CD4-positive, alpha-beta T cell (primary cell): ENCODE measurements at places on chromosomes 7 and 10.

GRCh38 chr10:86341361-86341811, 25.2 kb downstream of the GRID1 start:
- no peak for DNase-seq

DNA sequence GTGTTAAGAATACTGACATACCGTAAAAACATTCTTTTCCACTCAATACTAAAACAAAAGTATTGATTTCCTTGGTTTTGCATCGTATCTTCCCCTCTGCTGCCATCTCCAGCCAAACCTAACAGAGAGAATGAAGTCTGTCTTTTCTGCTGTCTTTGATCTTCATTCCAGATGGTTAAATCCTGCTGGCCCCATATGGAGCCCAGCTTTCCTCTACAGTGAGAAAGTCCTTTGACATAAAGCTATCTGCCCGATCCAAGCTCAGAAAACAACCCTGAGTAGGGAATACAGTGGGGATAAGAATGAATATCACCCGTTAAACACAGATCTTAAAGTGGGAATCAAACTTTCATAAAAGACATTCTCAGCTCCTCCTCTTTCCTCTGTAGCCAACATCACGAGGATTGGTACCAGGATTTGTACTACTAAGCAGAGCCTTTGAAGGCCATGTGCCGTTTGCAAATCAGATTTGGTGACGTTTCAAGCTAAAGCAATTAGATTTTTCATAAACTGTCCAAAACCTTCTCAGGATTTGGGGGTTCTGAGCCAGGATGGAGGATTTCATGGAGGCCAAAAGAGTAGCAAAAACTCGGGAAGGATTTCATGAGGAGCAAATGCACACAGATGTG, 30.8 kb upstream of the GPAM start:
- DNase-seq, result no peak

GRCh38 chr10:104844073-104844472, 203.0 kb downstream of the SORCS3 start:
- no peak for DNase-seq

GRCh38 chr10:11898372-11899066, 75.4 kb downstream of the PROSER2 start:
- no peak for DNase-seq

GRCh38 chr10:132516771-132517725, 20.5 kb upstream of the INPP5A start:
- no peak for DNase-seq

DNA sequence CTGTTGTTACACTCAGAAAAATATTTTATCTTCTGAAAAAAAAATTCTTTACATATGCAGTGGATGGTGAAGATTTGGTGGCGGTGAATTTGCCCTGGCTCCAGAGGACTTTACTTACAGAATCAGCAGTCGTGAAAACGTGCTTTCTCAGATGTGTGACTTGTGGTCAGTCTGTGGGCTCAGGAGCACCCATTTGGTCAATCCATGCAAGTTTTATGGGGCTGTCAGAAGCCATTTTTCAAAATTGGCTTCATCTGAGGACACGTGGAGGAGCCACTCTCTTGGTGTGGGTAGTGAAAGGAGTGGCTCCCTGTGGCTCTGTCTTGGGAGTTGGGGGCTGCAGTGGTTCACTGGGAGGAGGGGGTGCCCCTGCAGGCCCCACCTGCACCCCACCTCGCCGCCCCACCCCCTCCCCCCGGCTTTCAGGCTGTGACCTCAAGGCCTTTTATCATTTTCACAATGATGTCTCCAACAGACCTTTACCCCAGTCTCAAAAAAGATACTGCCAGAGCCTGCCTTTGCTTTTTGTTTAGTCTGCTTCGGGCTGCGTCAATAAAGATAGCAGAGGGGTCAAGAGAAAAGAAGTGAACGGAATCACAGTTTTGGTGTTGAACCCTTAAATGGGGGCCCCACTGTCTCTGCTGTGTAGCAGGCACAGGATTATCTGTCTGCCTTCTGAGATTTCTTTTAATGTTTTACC, 137.4 kb downstream of the MGMT start:
- DNase-seq, result no peak

DNA sequence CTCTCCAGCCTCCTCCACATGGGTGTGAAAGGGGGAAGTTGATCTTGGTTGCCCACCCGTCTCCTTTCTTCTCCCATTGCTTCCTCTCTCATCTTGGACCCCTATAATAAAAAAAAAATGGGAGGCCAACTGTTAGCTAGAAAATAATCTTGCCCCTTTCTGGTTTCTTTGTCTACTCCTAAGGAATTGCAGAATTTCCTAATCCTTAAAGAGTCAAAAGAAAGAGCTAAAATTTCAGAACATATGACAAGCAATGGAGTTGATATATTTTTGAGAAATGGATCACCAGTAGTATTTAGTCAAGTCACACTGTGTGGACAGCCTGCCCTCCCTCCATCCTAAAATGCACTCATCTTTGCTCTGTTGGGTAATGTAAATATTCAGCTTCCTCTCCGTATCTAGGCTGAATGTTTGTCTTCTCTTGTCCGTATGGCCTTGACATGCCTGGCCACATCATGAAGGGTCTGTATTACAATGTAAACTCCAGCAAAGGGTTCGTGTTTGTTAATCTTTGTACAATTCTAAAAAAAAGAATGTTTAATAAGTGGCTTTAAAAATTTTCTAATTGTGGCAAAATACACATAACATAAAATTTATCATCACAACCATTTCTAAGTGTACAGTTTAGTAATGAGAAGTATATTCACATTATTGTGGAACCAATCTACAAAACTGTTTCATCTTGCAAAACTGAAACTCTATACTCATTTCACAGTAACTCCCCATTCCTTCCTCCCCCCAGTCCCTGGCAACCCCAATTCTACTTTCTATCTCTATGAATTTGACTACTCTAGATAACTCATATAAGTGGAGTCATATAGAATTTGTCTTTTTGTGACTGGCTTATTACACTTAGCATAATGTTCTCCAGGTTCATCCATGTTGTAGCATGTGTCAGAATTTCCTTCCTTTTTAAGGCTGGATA, 71.5 kb downstream of the ZNF92 start:
- no peak for DNase-seq

DNA sequence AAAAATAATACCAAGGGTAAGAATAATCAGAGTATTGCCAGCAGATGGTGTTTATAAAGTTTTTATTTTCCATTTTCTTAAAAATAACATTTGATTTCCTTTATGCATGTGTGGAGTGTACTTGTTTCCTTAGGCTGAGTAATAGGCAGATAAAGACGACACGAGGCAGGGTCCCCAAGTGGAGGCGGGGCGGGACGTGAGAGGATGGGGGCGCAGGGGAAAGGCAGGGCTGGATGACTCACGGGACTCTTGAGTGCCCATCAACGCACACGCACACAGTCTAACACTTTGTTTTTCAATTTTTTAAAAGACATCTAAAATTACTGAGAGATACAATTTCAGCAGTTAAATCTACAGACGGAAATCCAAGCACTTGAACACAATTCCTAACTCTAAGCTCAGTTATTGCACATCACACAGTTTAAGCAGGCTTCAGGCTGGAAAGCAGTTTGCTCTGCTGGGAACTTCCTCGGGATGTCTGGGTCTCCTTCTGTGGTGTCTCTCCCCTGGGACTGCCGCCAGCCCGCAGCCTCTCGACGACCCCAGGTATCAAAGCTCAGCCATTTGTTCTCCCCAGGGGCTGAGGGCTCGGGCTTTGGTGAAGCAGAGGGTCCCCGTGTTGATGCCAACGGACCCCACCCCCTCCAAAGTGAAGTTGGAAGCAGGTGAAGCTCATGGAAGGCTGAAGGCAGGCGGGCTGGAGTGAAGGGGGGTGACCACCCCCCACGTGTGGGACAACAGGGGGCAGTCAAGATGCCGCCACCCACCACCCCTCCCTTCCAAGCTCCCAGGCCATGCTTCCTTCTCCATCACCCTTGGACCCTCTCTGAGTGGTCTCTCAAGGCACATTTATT, 29.1 kb downstream of the SPOCK2 start:
- no peak for DNase-seq

- DNase-seq, result no peak
Observed at GRCh38 chr7:42010751-42011150, 226.3 kb downstream of the GLI3 start.

DNA sequence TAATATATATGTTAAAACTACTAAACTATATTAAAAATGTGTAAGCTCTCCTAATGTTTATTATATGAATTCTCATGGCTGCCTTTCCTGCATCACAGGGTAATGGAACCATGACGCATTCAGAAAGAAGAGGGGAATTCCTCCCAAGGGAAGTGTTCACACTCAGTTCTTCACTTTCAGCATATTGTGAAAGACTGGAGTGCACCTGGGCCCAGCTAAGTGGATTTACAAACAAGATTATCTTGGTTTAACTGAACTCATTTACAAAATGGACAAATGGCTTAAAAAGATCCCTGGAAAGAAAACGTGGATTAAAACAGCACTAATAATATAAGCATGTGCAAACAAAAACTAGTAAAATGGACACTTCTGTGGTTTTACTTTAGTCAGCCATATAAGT, 149.8 kb downstream of the DOCK4 start:
- peak; percentile 31 for DNase-seq

DNA sequence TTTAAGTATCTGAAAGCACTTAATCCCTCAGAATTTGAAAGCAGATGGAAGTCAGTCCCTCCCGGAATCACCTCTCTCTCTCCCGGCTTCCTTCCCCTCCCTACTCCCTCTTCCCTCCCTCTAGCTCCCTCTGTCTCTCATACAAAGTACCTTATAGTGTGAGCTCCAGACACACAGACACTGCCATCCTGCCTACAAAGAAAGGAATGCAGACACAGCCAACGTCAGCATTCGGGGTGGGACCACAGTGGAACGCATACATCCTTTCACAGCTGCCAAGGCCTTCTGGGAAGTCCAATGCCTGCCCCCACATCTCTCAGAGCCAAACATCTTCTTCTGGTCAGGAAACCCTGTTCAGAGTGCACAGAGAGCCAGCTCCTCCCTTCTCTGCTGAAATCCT, 9.3 kb downstream of the NOD1 start:
- no peak for DNase-seq

DNA sequence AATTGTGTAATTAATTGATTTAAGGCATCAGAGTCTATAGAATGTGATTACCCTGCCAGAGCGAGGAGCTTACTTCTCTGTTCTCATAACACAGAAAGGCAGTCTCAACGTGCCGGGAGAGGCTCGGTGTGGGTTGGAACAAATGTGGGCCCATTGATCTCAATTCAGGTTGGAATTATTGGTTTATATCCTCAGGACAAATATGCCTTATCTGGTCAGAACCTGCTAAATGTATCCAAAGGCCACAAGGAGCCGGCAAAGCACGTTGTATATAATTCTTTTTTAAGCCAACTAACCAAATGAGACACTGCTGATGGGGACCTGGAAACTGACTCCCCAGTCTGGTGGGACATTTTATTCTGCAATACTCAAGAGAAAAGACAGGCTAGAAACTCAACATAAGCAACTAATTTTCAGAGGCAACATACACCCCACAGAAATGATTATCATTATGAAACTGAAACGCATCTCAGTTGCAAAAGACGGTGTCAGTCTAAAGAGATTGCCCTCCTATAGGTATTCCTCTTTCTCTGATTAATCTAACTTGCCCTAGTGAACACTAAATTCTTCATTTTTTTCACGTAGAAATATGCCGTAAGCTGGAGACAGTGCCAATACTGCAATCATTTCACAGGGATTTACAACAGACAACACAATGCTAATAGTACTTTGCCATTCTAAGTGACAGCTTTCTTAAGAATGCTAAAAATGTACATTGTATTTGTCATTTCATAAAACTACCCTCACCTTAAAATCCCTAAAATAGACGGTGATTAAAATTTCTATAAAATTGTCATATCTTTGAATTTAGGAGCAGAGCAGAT, 9.4 kb downstream of the EBF3 start:
- DNase-seq, result no peak

- DNase-seq, result no peak
Observed at GRCh38 chr7:29275018-29275318, 80.4 kb downstream of the CHN2 start.

GRCh38 chr7:149355390-149356048, 93.5 kb downstream of the ZNF783 start:
- DNase-seq, result no peak

- DNase-seq, result no peak
Observed at GRCh38 chr7:41731493-41732435, 28.9 kb upstream of the INHBA start.

- no peak for DNase-seq
Observed at GRCh38 chr10:13977861-13978532, 352.7 kb downstream of the FRMD4A start.

DNA sequence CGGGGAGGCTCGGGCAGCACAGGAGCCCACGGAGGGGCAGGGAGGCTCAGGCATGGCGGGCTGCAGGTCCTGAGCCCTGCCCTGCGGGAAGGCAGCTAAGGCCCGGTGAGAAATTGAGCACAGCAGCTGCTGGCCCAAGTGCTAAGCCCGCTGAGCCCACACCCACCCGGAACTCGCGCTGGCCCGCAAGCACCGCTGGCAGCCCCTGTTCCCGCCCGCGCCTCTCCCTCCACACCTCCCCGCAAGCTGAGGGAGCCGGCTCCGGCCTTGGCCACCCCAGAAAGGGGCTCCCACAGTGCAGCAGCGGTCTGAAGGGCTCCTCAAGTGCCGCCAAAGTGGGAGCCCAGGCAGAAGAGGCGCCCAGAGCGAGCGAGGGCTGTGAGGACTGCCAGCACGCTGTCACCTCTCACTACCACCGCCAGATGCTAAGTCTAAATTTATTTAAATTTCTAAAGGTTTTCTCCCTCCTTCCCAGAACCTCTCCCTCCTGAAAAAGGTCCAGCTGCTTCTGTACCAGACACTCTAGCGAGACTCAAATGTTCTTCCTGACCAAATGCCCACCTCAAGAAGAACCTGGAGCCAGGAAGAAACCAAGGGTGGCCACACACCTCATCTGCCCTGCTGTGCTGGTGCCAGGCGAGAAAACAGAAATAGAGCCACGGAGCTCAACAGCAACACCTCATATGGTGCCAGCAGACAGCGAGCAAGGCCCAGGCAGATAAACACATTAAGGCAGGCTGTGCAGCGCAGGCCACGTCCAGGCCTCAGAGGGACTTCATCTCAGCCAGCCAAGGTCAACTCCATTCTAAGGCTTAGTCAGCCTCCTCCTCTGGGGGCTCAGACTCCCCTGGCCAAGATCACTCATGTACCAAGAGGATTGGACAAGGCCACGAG, 47.0 kb downstream of the KCNMA1 start:
- DNase-seq, result no peak

DNA sequence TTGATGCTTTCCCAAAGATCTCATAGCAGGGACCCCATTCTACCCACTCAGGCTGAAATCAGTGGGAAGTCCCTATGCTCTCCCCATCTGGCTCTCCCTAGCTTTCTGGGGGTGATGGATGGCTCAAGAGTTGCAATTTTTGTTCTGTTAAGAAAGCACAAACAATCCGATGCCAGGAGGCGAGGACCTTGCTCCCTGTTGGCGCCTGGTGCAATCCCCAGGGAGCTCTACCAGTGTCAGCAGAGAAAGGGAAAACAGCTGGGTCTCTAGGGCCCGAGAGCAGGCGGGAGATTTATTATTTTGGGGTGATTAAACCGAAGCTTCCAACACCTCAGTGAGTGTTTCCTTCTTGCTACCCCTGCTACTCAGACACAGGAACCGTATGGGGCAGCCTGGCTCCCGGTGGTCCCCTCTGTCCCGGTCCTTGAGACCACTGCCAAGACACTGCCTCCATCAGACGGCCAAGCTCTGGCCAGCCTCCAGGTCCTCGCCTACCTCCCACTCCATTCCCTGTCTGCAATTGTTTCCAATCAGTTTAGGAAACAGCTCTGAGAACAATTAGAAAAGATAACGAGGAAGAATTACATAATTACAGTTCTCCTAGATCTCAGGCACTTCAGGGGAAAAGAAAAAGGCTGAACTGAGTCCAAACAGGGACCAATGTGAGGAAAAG, 147.9 kb downstream of the PLXNA4 start:
- no peak for DNase-seq

- DNase-seq, result no peak
Observed at GRCh38 chr7:84238596-84238995, 44.0 kb upstream of the SEMA3A start.

- DNase-seq, result no peak
Observed at GRCh38 chr7:111903797-111904196, 302.4 kb downstream of the DOCK4 start.
